ENCODE measurements at places on chromosomes 3 and 15. TPM values are rescaled to one million over a fixed set of nuclear protein-coding genes. Genes with fewer than 3 reads are reported as not detected.

DNA sequence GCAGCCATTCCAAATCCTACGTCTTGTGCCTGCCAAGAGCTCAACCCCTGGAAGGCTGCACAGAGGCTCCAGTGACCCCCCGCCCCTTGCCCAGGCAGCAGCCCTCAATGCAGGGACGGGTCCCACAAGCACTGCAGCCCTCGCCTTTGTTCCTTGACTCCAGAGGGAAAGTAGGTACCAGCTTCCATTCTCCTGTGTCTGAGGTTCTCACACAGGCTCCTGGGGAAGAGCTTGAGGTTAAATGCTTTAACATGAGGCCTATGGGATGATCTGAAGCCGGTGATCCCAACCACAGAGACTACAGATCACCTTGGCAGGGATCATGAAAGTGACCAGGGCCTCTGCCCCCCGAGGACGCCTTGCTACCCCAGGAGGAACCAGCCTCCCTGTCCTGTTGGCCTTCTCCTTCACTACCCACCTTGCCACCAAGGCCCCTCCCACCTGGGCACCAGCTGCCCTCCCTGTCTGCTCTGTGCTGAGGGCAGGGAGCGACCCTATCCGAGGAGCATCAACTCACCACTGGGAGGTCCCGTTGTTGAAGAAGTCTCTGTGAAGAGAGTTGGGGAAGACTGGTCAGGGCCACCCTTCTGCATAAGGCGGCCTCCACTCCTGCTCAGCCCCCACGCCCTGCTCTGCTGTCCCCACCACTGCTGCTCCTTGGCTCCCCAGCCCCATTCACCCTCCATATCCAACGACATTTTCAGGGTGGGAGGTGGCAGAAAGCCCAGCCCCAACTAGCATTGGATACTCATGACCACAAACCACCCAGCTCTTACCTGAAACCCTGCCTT, 95.3 kb downstream of the SEC22A start:
- no peak for DNase-seq

DNA sequence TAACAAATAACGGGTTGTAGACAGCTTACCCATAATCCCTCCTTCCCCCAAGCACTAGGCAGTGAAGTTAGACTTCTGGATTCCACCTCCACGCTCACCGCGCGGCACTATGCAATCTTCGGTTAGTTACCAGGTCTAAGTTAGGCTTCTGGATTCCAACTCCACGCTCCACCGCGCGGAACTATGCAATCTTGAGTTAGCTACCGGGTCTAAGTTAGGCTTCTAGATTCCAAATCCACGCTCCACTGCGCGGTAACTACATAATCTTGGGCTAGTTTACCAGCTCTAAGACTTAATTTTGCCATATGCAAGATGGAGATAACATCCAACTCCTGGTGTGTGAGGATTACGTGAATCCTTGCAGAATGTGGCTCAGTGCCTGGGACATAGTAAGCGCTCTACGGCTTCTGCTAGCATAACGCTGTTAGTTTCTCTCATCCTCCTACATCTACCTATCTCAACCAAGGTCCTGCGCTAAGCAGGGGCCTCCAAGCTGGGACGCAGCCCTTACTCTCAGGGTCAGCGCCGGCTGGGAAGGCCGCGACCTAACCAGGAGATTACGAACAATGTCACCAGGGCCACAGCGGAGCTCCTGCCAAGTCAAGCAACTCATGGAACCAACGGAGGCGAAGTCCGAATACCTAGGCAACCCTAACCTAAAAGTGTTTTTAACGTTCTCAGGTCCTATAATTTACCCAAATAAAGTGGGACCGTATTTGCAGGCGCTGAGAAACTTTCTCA, 497 bp upstream of the RPLP1 start:
- no peak for DNase-seq

GRCh38 chr3:171458864-171459136, 1.4 kb downstream of the TNIK start:
- DNase-seq = no peak

- DNase-seq = no peak
Measured at GRCh38 chr3:170835336-170835735, 34.7 kb downstream of the RPL22L1 start.

DNA sequence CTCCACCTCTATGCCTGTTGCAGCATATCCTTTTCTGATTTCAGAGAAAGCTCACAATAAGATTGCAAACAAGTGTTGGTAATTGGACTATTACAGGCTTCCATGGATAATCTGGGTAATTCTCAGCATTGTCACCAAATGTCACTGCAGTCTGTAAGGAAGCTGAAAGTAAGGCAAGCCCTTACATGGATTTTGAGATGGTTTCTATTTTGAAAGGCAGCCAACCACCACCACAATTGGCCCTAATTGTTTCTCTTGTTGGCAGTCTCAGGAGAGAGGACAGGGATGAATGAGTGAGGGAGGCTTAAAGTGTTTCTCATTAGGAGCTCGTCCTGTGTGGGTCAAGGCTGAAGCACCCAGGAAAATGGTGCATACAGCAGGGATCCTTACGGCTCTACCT, 879.9 kb downstream of the TUSC7 start:
- DNase-seq = no peak

DNA sequence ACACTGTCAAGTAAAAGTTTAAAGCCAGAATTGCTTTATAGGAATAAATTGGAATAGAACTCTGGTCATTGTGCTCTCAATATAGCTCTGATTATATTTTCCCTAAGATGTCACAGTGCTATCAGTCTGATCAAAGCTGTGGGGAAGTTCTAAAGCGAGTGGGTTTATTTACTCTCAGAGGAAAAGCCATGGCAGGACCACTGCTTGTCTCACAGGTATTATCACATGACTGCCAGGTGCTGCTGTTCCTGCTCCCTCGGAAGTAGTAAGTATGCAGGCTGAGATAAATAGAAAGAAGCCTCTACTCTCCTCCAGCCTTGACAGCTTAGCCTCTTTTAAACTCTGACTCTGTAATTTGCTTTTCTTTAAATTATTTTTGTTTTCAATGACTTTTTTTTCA, 49.1 kb upstream of the UTS2B start:
- peak; percentile 36 for DNase-seq

Gene ERICH6
- total RNA-seq = not detected

DNA sequence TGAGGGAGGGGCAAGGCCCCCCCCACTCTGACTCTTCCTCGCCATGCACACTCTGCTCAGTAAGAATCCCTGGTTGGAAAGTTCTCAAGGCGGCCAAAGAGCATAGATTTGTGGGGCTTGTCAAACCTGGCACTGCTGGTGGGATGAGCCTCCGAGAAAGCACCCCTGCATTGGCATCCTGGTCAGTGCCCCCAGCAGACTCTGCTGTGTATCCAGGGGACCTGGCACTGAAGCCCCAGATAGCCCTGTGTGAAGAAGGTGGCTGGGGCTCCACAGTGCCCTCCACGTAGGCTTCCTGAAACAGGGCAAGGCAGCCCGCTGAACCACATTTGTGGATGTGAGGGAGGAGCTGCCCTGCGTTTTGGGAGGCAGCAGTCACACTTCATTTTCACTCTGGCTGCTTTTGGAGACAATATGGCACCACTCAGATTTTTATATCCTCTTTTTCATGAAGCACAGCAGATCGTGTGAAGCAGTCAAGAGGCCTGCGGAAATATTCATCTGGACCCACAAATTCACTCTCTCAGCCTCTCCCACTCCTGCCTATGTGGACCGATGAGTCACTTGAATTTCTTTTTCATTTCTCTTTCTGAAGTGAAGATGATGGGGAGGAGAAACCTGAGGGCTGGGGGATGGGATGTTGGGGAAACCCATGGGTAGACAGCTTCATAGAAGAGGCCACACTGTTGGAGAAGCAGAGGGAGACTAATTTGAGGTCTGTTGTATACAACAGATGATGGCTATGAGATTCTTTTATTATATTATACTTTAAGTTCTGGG, 88.7 kb upstream of the BCL6 start:
- DNase-seq = no peak

Gene HLTF
- 10.9 TPM for total RNA-seq

GRCh38 chr3:181056136-181056732, 66.7 kb upstream of the DNAJC19 start:
- DNase-seq = no peak

- DNase-seq = no peak
Measured at GRCh38 chr15:60390871-60391501, 6.8 kb downstream of the ANXA2 start.

Gene NANOGP8
- total RNA-seq = 1.6 TPM

Gene STRA6
- not detected for total RNA-seq

GRCh38 chr3:197372047-197372661, 73.7 kb upstream of the DLG1 start:
- no peak for DNase-seq
